CD4-positive, alpha-beta T cell treated with Interleukin-2 at 100 ng/mL for 4 hours (primary cell): ENCODE measurements at places on chromosomes 2 and 18.

DNA sequence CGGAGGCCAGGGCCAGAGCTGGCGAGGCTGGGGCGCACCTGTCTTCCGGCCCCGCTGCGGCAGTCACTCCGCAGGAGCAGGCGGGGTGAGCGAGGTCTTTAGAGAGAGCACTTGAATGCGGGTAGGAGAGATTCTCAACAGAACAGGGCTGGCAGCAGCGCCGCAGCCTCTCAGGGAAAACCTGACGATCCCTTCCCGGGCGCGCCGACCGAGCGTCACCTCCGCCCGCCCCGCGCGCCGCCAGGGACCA, 526 bp downstream of the PRKRA start:
- no peak for DNase-seq

DNA sequence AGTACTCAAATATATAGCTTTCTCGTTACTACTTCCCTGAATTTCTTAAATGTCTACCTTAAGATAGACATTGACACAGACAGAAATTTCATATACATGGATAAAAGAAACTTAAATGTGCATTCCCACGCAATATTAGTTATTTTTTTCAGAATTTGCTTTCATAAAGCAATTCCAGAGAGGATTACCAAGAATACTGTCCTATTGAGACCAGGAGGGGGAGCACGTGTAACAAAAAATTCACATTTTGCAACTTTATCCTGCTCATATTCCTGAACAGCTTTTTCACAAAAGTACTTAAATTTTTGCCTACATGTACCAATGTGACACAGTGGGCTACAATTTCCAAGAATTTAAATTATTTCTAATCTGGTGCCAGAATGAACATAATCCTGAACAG, 30.7 kb upstream of the ERCC3 start:
- DNase-seq = peak; percentile 12

GRCh38 chr2:96072746-96073145, 38.0 kb upstream of the GPAT2 start:
- no peak for DNase-seq

DNA sequence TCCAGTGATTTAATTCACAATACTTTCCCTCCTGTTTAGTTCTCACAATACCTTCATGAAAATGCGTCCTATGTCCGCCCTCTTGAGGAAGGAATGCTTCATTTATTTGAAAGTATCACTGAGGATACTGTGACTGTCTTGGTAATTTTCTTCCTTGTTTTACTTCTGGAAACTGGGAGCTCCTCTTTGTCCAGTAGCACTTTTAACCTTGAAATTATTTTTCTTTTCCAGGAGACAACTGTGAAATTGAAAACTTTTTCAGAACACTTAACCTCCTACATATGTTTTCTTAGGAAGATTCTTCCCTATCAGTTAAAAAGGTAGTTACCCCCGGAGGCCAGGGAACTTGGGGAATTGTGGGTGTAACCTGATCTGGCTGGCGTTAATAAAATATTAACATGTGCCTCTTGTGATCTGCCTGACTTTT, 58.9 kb upstream of the STON1 start:
- no peak for DNase-seq

GRCh38 chr18:28045176-28045810, 131.6 kb downstream of the CDH2 start:
- DNase-seq = no peak

- no peak for DNase-seq
Observed at GRCh38 chr2:239762106-239762505, 263.0 kb downstream of the NDUFA10 start.

DNA sequence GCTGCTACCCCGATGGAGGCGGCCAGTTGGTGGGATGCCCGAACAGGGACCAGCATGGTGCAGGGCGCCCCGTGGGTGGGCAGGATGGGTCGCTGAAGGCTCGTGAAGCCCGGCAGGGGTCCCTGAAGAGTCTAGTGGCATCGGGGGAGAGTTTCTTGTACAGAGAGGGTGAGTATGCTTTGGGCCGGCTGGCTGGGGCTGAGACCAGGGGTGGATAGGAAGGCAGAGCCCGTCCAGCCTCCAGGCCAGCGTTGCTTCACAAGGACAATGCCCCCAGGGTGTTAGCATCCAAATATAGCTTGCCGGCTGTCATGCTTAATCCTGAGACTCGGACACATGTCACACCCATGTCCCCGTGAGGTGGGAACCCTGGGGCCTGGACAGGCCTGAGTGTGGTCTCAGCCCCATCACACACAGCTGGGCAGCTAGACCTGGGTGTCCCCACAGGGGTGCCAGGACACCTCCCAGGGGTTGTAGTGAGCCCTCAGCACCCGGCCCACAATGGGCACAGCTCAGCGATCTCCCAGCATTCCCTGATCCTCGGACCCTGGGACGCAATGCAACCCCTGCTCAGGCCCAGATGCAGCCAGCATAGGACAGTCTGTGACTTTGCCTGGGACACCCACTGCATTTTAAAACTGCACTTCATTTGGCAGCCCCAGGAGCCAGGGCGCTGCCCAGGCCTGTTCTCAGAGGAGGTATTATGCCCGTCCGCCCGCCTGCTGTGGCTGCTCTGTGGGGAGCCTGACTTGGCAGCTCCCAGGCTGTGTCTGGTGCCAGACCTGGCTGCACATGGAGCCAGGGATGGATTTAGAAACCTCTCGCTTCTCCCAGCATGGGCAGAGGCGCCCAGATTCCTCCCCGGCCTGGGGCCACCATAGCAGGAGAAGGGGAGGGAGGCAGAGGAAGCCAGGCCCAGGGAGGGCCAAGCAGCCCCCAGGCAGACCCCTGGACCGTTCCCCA, 36.4 kb downstream of the RAMP1 start:
- DNase-seq = no peak

- no peak for DNase-seq
Observed at GRCh38 chr2:176665086-176665485, 395.8 kb downstream of the MTX2 start.
